ENCODE measurements at places on chromosomes 1 and 21. TPM values are rescaled to one million over a fixed set of nuclear protein-coding genes. Genes with fewer than 3 reads are reported as not detected.
A peak's percentile ranks its signal among the peaks of the same experiment; 100 is the strongest.

GRCh38 chr21:39105341-39105765 lies 77.9 kb downstream of the PSMG1 start:
- no peak for DNase-seq

GRCh38 chr1:58439946-58440345 lies 106.6 kb downstream of the OMA1 start:
- no peak for DNase-seq

PDPN gene
- total RNA-seq = not detected

DNA sequence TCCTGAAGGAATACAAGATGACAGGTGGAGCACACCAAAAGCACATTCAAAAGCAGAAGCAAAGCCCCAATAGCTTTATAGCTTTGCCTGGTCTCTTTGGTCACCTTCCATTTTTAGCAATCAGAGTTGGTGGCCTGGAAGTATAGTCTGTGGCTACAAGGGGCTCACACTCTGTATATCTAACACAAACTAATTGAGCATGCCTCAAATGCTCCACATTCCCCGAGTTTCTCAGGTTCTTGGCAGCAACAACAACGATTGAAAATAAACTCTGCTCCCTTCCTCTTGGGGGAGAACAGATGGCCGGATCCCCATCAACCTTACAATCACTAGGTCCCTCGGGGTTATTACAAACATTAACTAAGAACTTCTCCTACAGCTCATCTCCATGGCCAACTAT lies 24.9 kb upstream of the TADA1 start:
- no peak for DNase-seq

- DNase-seq = no peak
Measured at GRCh38 chr1:87852410-87853161, 523.9 kb downstream of the LMO4 start.

- peak; percentile 71 for DNase-seq
Measured at GRCh38 chr1:180881806-180882509, 30.7 kb upstream of the KIAA1614 start.

LINGO4 gene
- not detected for total RNA-seq

ELAVL4 gene
- total RNA-seq = not detected

TNFSF4 gene
- 63.8 TPM for total RNA-seq

DNA sequence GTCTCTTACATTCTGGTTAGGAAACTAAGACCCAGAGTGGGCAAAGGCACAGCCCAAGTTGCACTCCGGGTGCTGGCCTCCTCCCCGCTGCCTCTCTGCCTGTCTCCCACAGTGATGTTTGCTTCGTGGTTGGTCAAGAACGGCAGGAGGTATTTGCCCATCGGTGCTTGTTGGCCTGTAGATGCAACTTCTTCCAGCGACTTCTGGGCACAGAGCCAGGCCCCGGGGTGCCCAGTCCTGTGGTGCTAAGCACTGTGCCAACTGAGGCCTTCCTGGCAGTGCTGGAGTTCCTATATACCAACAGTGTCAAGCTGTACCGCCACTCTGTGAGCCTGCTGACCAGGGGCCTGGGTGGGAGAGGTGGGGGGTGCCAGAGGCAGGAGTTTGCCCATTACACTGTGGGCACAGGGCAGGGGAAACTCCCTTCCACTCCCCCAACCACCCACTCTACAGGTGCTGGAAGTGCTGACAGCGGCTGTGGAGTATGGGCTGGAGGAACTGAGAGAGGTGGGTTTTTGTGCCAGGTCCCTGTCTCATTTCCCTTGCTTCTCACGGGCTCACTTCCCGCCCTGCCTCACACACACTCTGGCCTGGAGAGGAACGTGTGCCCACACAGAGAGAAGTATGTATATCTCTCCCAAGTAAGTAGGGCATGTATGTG lies 1.9 kb downstream of the BTBD19 start:
- peak; percentile 49 for DNase-seq

DNA sequence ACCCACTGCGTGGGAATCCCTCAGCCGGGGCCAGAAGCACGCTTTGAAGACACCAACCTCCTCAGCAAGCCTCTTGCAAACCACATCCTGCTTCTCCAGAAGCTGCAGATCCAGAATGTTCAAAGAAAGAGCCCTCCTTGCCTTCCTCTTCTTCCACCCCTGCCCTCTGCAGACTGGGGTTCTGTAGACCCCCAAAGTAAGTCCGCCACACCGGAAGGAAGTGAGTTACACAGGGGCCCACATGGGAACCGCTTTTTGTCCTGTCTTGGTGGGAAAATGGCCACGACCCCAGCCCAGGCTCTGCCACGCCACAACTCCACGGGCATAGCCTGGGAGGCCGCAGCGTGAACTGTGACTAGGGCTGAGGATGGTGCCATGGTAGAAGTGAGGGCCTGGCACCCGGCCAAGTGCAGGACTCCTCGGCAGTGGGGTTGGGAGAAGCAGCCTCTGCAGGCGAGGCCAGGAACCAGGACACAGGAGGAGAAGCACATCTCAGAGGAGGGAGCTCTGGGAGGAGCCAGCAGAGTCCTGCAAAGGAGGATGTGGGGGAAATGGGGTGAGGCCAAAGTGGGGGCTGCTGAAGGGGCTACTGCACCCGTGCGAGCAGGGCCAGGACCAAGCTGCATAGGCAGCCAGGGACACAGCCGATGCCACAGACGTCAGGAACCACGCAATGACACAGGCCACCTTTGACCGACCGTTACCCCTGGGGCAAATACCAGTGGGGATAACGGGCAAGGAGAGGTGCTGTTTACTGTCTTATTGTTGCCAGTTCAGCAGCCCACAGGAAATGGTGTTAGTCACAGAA lies 30.9 kb downstream of the PDE9A start:
- peak; percentile 18 for DNase-seq

MFSD2A gene
- 1.8 TPM for total RNA-seq

DNA sequence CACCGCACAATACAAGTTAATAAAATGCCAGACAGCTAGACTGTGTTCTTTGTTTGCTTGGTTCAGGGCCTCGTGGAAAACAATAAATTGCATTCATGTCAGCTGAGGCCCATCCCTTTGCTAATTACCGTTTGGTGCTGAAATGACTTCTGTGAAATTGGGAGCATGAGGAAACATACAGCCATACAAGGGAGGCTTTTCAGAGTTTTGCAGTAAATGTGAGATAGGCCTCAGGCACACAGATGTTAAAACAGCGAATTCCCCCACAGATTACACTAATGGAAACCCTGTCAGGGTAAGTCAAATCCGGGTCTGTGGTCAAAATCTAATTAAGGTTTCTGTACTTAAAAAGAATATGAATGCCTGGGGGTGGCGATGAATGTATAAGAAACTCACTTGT lies 173.5 kb upstream of the LMO4 start:
- DNase-seq = no peak

DNA sequence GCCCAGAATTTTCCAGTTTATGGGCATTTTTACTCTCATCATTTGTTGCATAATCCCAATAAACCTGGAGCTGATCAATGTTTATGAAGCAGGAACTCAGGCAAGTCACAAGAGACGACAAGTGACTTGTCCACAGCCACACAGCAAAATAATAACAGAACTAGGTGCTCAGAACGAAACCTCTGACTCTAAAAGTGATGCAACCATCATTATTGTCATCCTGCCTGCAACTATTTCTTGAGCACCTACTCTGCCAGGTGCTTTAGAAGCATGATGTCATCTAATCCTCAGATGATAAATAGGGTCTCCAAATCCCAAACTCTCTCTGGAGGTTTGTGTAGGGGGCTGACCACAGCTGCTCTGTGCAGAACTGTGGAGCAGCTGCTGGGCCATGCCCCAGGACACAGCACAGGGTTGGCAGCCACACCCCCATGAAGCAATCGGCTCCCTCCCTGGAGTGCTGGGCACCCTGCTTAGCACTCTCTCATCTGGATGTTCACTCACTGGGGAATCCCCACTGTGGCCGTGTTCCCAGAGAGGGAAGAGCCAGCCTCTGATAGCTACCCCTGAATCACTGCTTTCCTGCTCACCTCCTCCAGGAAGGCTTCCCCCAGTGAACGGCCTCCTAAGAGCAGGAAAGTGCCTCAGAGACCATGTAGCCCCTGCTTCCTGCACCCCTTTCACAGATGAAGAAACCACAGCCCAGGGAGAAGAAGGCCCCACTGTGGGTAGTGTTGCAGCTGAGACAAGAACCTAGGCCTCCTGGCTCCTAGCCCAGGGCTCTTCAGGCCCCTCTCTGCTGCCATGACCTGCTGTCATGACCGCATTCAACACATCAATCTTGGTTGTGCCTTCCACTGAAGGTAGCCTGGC lies 2.1 kb downstream of the TTC22 start:
- peak; percentile 75 for DNase-seq

PLA2G2F gene
- not detected for total RNA-seq

DNA sequence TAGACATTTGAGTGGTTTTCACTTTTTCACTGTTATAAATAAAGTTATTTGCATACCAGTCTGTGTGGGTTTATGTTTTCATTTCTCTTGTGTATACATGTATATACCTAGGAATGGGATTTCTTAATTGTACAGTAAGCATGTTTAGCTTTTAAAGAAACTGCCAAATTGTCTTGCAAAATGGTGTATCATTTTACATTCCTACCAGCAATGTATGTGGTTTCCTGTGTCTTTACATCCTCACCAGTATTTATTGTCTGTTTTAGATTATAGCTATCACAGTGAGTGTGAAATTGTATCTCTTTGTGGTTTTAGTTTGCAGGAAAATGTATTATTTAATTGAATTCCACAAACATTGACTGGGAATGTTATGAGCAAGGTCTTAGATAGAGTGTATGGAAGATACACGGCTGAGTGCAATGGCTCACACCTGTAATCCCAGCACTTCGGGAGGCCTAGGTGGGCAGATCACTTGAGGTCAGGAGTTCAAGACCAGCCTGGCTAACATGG lies 57.3 kb downstream of the MACF1 start:
- DNase-seq = no peak

RIPPLY3 gene
- total RNA-seq = not detected

DNA sequence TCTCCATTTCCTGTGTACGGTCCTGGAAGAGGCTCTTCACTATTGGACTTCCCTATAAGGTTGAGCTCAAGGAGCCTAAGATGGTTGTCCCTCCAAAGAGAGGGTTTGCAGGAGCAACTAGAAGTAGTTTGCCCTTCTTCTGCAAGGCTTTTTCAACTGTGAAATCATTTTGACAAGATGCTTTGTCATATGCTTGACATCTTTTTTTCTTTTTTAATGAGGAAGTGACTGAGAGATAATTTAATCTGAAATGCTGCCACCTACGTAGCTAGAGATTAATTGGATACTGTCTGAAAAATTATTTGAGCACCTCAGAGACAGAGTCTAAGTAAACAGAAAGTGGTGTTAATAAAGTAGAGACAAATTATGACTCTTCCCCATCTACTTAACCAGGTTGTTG lies 97.0 kb downstream of the CHRM3 start:
- DNase-seq = no peak

DNA sequence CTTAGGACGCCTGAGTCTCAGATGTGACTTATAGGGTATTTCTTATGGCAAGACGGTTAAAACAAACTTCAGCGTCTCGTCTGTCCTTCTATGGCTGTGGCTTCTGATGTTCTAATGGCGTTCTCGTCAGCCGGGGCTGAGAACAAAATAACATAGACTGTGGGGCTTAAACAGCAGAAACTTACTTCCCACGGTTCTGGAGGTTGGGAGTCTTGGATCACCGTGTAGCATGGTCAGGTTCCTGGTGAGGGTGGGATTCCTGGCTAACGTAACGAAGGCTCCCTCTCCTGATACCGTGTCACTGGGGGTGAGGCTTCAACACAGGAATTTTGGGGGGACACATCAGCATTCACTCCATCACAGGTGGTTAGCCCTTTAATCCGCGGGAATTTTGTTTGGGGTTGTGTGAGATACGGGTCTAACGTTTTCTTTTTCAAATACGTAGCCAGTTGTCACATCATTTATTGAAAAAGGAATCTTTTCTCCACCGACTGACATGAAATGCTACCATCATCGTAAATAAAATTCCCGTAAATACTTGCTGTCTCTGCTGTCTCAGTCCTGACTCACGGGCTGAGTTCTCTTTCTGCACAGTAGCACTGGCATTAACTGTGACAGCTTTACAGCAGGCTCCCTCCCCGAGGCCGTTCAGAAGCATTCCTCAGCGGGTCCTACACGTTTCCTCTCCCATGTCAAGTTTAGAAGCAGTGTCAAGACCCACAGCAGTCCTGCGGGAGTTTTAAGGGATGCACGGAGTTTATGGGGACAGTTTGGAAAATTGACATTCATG lies 8.1 kb upstream of the POFUT2 start:
- peak; percentile 94 for DNase-seq

DNA sequence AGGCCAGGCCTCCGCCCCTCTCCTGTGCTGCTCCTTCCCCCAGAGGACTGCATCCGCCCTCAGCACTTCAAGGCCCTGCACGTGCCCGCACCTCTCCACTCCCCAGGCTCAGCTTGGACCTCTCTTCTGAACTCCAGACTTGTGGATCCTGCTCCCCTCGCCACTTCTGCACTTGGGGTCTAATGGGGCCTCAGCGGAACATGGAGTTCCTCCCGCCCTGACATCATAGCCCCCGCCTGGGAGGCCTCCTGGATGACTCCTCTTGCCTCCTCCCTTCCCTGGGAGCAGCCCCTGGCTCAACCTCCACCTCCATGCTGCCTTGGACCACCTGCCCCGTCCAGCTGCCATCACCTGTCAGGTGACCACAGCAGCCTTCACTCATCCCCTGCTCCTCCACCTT lies 10.1 kb downstream of the OXCT2 start:
- DNase-seq = no peak

DNA sequence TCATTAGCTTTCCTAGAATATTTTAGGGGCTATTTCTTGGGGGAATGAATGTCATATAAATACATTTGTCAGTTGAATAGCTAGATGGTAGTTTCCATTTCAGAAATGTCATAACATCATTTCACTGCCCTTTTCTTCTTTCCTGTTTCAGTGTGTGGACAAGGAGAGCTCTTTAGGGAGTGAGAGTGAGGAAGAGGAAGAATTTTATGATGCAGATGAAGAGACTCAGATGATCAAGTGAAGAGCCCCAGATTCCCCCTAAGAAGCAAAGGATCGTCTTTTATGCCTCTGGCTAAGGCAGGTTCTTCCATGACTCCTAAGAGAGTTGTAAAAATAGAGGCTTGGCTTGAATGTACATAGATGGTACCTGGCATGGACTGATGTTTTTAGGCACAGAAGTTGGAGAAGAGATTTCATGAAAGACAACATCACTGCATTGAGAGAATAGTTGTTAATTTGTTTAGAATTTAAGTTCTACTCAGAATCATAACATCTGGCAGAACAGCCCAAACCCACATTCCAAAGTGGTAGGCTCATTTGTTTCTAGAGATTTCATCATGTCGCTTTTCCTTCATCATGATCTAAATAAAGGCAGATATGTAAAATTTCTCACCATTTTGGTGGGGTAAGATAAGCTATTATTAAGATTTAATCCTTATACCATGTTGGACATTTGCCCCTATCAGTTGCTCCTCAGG lies 44.2 kb upstream of the MAB21L3 start:
- DNase-seq = peak; percentile 10

BCL2L15 gene
- 0.57 TPM for total RNA-seq

- DNase-seq = no peak
Measured at GRCh38 chr1:19066874-19067181, 110.4 kb upstream of the IFFO2 start.

SH3BP5L gene
- 47.1 TPM for total RNA-seq

CR1L gene
- total RNA-seq = not detected

BRINP3 gene
- not detected for total RNA-seq

WNT4 gene
- total RNA-seq = 0.03 TPM

DNA sequence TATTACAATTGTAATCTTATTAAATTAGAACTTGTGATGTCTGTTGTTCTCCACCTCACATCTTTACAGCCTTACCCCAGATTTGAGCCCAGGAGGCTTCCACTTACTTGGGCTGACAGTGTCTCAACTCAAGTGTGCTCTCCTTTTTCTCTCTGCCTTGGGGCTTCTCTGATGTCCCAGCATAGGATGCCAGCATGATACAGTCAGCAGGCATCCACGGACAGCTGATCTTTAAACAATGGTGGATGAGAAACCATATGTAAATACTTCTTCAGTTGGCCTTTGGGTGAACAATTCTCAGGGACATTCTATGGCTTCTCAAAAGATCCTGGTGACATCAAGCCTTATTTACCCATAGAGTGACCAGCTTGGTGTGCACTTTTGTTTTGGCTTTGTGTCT lies 107.6 kb upstream of the GORAB start:
- DNase-seq = no peak

Data from A172 (cell line).